Activated CD4-positive, alpha-beta T cell treated with anti-CD3 and anti-CD28 coated beads, Interleukin-2, Interleukin-6, amounts not matched to agents 100 ng/mL and 50 ng/mL, durations not matched to agents 16 hours and 8 hours (primary cell): ENCODE measurements at places on chromosomes 7 and 10.

DNA sequence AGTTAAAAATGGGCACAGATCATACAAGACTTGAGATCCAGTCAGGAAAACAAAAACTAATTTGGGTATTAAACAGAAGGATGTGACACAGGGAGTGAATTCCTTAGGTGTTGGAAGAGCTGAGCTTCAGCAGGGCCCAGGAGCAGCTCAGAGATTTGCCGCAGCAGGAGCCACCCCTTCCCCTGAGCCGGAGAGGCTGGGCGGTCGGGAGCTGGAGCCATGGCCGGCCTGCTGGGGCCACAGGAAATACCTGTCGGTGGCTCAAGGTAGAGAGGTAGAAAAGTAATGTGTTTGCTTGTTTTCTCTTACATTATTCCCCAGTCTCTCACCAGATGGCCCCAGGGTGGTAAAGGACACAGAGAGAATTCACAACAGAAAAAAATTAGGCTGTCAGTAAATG lies 52.2 kb downstream of the DYNC2I1 start:
- DNase-seq: no peak

DNA sequence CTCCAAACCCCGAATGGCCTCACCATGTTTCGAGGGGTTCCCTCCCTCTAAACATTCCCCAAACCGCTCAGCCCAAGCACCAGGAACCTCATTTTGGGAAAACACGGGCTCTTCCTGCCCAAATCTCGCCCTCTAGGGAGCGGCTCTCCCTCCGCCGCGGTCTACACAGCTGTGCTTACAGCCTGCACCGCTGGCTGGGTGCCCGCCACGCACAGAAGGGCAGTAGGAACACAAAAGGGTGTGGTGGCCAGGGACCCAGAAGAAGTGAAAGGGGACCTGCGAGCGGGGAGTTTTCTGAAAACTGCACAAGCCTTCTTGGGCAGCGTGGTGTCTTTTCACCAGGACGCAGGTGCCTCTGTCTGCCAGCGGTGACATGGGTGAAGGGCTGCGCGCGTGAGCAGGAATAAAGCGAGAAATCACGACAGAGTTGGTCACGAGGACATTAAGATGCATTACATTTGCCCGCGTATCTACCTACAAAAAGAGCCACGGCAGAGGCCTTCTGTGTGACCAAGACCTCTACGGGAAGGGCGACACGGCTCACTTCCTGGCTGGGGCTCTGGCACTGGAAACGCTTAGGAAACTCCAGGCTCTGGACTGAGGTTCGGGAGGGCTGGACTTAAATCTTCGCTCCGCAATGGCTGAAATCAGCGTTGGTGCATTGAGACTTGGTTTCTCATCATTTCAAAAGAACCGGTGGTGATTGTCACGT lies 171.7 kb downstream of the LSM5 start:
- no peak for DNase-seq

GRCh38 chr10:109343293-109343692 lies 580.0 kb downstream of the XPNPEP1 start:
- DNase-seq: no peak

- peak; percentile 56 for DNase-seq
These were observed 55.4 kb upstream of the LMTK2 start for GRCh38 chr7:98051118-98051744.

DNA sequence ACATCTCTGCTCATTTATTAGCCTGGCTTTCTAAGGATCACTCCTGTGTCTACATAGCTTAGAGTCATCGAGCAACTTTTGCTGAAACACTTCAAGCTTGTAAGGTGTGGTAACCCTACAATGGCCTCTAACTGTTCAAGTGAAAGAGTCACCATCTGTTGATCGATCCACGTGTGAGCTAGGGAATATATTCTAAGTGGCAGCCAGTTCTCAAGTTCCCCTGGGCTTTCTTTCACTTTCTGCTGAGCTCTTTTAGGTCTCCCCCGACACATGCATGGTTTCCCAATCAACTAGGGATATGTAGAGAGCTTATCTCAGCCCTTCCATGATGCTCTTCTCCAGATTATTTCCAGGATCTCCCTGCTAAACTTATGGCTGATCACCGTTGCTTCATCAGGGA lies 15.5 kb downstream of the AOAH start:
- no peak for DNase-seq

DNA sequence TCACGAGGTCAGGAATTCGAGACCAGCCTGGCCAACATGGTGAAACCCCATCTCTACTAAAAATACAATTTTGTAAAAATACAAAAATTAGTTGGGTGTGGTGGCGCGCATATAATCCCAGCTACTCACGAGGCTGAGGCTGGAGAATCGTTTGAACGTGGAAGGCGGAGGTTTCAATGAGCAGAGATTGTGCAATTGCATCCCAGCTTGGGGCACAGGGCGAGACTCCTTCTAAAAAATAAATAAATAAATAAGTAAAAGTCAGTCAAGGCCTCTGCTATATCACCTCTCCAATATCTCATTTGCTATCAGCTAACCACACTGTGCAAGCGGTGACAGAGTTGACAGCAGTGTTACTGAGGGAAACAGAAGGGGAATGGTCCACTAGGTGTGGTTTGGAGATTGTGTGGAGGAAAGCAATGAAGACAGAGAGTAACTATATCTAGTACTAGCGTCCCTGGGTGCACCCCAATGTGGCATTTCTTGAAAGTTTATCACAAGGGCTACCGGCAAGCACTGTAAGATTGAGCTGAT lies 20.9 kb upstream of the NFE2L3 start:
- DNase-seq: no peak

DNA sequence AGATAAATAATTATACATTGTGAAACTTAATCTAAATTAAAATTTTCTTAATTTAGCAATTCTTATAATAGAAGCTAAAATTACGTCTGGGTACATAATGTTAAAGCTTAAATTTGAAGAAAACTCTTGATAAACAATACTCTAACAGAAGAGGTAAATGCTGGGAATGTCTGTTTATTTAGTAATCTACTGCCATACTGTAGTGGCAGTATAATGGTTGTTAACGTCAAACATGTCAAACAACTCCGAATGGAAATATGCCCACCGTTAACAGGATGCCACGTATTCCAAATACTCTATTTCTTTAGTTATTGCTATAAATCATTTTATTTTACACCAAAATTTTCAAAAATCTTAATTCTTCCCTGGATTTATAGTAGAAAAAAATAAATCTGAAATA lies 40.0 kb upstream of the PTPN12 start:
- DNase-seq: no peak
